ENCODE measurements at places on chromosomes 13 and 19. TPM values are rescaled to one million over a fixed set of nuclear protein-coding genes. Genes with fewer than 3 reads are reported as not detected.

DNA sequence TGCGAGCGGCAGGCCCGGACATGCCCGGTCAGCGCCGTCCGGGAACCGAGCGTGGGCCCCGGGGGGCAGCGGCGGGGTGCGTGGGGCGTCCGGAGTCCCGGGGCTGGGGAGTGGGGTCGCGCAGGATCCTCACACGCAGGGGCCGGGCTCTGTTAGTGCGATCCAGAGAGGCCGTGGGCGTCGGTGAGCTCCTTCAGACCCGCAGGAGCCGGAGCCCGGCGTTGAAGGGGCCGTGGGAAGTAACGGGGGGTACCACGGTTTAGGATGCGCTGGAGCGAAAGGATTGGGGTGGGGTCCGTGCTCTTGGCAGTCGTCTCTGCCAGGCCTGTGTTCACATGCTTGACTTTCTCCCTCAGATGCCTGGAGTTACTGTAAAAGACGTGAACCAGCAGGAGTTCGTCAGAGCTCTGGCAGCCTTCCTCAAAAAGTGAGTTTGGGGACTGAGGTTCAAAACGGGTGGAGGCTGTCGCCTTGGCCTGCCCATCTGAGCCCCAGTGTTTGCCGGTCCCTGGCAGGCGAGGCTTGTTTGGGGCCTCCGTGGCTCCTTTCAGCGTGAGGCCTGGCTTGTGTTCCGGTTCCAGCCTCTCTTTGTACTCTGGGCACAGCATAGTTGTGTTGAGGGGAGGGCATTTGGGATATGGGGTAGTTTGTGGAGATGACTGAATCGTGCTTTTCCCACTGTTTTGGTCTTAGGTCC lies 512 bp downstream of the RPS19 start:
- no peaks in the 10 kb centered on the region for H3K27me3 ChIP-seq
- peak overlapping the region; percentile 65 for H3K4me3 ChIP-seq
- H3K4me1 ChIP-seq = peaks cover 27% of the 10 kb centered on the region
- peak overlapping the region; percentile 90 for H3K27ac ChIP-seq

Gene IGSF23
- total RNA-seq = not detected

Gene ZNF439
- 19.8 TPM for total RNA-seq

DNA sequence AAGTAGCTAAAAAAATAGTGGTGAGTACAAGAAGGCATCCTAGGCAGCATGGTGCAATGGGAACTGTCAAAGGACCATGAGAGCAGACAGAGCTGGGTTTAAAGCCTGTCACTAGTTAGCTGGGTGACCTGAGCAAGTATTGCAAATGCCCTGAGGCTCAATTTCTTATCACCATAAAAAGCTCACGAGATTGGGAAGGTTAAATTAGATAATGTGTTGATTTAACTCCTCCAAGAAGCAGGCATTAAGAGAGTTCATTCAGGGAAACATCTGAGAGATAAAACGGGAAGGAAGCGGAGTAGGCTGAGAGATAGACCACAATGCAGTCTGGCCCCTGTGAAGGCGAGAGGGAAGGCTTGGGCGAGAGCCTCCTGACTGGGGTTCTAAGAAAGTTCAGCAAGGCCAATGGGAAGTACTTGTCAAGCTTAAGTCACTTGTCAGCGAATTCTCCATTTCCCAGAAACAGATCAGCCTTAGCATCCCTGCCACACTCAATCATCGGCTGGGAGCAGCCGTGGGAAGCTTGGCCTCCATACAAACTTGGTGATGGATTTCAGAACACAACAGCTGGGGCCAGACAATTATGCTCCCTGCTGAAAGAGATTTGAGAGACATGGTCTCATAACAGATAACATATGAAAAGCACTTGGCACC lies 105.5 kb downstream of the POU4F1 start:
- H3K4me3 ChIP-seq = no peak overlapping the region
- no peaks in the 10 kb centered on the region for H3K4me1 ChIP-seq
- H3K27me3 ChIP-seq = no peaks in the 10 kb centered on the region
- no peak overlapping the region for H3K27ac ChIP-seq

GRCh38 chr13:67204764-67205163 lies 25.4 kb downstream of the PCDH9 start:
- H3K36me3 ChIP-seq = no peaks in the 10 kb centered on the region
- H3K4me1 ChIP-seq = no peaks in the 10 kb centered on the region
- no peaks in the 10 kb centered on the region for H3K27me3 ChIP-seq

DNA sequence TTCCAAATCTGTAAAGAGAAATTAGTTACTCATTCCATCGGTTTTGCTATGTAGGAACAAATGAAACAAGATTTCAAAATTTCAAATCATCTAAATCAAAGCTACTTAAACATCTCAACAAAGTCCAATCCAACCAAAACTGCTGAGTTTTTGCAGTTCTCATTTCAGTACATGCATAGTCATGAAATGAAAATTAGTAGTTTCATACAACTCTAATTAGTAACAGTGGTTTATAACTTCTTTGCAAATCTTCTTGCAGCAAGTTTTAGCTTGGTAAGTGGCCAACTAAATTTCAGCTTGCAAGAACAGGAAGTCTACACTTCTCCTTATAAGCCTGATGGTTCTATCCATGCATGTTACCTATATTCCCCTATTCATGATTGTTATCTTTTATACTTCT lies 75.6 kb downstream of the SPRY2 start:
- no peak overlapping the region for H3K27ac ChIP-seq
- no peaks in the 10 kb centered on the region for H3K27me3 ChIP-seq
- H3K4me1 ChIP-seq = no peaks in the 10 kb centered on the region
- DNase-seq = no peak

- peak; percentile 14 for DNase-seq
- no peak overlapping the region for H3K27ac ChIP-seq
- no peak overlapping the region for H3K4me3 ChIP-seq
- no peaks in the 10 kb centered on the region for H3K4me1 ChIP-seq
- H3K36me3 ChIP-seq = no peaks in the 10 kb centered on the region
These were observed 3.8 kb downstream of the MZF1 start for GRCh38 chr19:58569191-58569942.

- no peaks in the 10 kb centered on the region for H3K36me3 ChIP-seq
- H3K4me1 ChIP-seq = no peaks in the 10 kb centered on the region
- no peak overlapping the region for H3K4me3 ChIP-seq
- no peak for DNase-seq
- H3K27me3 ChIP-seq = no peaks in the 10 kb centered on the region
These were observed 71.7 kb upstream of the VSTM2B start for GRCh38 chr19:29454109-29454508.

DNA sequence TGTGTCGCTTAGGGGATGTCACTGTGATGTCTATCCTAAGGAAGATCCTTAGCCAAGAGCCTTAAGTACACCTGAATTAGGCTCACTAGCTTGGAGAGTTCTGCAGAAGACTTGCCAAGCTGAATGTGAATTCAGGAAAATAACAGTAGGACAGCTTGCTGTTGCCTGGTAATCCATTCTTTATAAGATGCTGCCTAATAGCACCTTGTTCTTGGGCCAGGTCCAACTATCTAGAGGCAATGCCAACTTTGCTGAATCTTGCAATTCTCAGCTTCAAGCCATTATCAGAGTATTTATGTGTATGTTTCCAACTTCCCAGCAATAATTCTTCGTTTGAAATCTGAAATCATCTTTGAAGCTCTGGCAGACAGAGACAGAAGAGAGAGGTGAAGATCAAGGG lies 102.8 kb downstream of the PCDH17 start:
- H3K4me1 ChIP-seq = no peaks in the 10 kb centered on the region
- H3K27ac ChIP-seq = no peak overlapping the region
- no peaks in the 10 kb centered on the region for H3K27me3 ChIP-seq
- H3K4me3 ChIP-seq = no peak overlapping the region
- no peaks in the 10 kb centered on the region for H3K36me3 ChIP-seq

- no peak for DNase-seq
- no peaks in the 10 kb centered on the region for H3K4me1 ChIP-seq
- H3K4me3 ChIP-seq = no peak overlapping the region
- H3K27me3 ChIP-seq = no peaks in the 10 kb centered on the region
These were observed 391.2 kb downstream of the KLF12 start for GRCh38 chr13:73742982-73743381.

DNA sequence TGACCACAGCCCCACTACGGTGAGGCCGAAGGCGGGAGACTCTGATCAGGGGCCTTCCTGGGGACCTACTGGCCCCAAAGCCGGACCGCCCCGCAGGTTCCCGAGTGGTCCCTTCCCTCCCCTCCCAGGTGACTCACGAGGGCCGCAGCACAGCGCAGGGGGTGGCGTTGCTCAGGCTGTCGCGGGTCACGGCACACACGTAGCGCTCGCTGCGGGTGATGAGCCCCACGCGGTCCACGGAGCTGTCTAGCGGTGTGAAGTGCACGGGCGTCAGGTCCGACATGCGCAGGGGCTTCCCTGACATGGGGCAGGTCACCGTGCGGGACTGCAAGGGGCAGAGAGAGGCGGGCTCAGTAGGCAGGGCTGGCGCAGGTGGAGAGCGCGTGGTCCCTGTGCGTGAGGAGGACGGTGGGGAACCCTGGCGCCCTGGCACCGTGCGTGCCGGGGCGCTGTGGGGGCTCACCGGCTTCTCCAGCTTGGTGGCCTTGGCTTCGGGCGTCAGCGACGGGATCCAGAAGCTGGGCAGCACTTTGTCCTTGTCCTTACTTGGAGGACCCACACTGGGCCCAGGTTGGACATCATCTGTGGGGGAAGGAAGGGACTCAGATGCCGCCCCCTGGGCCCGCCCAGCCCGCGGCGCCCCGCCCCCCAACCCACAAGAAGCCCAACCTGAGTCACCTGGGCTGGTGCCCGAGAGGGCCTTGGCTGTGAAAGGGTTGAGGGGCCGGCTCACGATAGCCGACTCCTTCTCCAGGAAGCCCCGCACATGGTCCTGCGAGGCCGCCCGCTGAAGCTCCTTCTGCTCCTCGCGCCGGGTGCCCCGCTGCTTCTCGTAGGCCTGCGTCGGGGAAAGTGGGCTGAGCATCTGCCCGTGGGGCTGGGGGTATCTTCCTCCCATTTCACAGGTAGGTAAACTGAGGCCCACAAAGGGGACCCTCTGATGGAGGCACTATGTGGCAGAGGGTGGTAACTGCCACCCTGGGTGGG lies 23.7 kb downstream of the NOSIP start:
- no peak for DNase-seq
- H3K27me3 ChIP-seq = no peaks in the 10 kb centered on the region
- no peaks in the 10 kb centered on the region for H3K36me3 ChIP-seq
- H3K27ac ChIP-seq = no peak overlapping the region
- H3K4me3 ChIP-seq = no peak overlapping the region
- no peaks in the 10 kb centered on the region for H3K4me1 ChIP-seq

DNA sequence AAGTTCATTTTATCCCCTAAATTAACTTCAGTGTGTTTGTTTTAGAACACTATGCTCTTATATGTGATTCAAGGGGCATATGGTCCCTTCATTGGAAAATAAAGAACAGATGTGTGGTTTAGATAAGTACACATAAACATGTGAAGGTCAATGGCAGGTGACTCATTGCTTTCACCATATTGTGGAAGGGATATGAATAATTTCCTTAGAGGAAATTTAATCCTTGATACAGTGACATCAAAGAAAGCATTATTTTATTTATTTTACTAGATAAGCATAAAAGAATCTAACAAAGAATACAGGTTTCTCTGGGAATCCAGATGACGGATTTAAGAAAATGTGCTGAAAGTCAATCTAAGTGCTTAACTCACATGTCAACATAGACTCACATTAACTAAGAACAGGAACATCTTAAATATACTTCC lies 373.5 kb downstream of the KCTD12 start:
- H3K36me3 ChIP-seq = no peaks in the 10 kb centered on the region
- no peak for DNase-seq
- no peaks in the 10 kb centered on the region for H3K4me1 ChIP-seq

Gene ZNF490
- 11.7 TPM for total RNA-seq

DNA sequence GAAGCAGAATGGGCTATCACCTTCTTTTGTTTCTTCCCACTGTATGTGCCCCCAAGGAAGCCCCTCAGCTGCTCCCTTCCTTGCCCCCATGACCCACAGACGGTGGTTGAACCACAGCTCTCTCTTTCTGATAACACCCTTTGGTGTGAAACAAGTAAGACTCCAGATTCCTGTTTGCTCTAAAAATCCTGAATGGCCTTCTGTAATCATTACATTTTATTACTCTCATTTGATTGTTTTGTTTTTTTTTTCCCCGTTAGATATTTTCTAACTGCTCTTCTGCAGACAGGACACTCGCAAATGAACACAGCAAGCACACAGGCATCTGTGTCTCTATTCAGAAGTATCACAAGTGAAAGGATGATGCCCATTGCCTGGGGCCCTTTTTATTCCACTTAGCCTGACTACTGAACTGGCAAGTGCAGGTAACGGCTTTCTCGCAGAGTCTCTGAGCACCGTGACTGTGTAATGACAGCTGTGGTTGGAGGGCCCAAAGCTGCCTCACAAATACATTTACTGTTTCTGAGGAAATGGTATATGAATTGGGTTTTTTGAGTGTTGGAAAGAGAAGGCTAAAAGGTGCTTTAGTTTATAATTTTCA lies 59.3 kb downstream of the OXGR1 start:
- no peaks in the 10 kb centered on the region for H3K36me3 ChIP-seq
- H3K27ac ChIP-seq = no peak overlapping the region
- H3K27me3 ChIP-seq = no peaks in the 10 kb centered on the region
- no peaks in the 10 kb centered on the region for H3K4me1 ChIP-seq
- H3K4me3 ChIP-seq = no peak overlapping the region

Gene NPHS1
- not detected for total RNA-seq

DNA sequence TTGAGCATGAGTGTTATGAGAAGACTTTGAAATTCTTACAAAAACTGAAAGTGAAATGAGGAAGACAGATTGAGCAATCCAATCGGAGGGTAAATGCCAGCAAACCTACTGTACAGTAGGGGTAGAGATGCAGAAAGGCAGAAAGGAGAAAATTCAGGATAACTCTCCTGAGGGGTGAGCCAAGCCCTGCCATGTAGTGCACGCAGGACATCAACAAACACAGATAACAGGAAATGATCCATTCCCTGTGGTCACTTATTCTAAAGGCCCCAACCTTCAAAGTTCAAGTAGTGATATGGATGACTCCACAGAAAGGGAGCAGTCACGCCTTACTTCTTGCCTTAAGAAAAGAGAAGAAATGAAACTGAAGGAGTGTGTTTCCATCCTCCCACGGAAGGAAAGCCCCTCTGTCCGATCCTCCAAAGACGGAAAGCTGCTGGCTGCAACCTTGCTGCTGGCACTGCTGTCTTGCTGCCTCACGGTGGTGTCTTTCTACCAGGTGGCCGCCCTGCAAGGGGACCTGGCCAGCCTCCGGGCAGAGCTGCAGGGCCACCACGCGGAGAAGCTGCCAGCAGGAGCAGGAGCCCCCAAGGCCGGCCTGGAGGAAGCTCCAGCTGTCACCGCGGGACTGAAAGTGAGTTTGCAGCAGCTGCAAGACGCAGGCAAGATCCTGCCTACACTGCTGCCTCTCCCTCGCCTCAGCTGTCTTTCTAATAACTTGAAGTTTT lies at the start of gene TNFSF13B:
Gene TNFSF13B, plus strand, starts transcription at position 118 of the 728 bp plus-strand sequence. Its CDS starts 178 bp downstream, at position 296.
- no peaks in the 10 kb centered on the region for H3K27me3 ChIP-seq
- no peak for DNase-seq
- H3K36me3 ChIP-seq = no peaks in the 10 kb centered on the region

GRCh38 chr13:113009743-113010509 lies 40.9 kb downstream of the MCF2L start:
- no peak for DNase-seq
- no peaks in the 10 kb centered on the region for H3K36me3 ChIP-seq
- no peak overlapping the region for H3K4me3 ChIP-seq
- no peak overlapping the region for H3K27ac ChIP-seq
- no peaks in the 10 kb centered on the region for H3K4me1 ChIP-seq

GRCh38 chr19:3095441-3096191 lies 1.5 kb downstream of the GNA11 start:
- H3K4me3 ChIP-seq = peak overlapping the region; percentile 74
- peak overlapping the region; percentile 57 for H3K27ac ChIP-seq
- no peaks in the 10 kb centered on the region for H3K36me3 ChIP-seq
- no peak for DNase-seq
- no peaks in the 10 kb centered on the region for H3K27me3 ChIP-seq

All from uterus (tissue), 4 donors.